ENCODE measurements at places on chromosomes 1 and 21.
A peak's percentile ranks its signal among the peaks of the same experiment; 100 is the strongest.

- peak overlapping the region; percentile 96 for H3K27ac ChIP-seq
- DNase-seq: no peak
- H3K4me1 ChIP-seq: peaks cover 57% of the 10 kb centered on the region
- H3K4me3 ChIP-seq: peak overlapping the region; percentile 97
Measured at GRCh38 chr1:145963265-145964019, 933 bp downstream of the ANKRD34A start.

- no peak overlapping the region for H3K4me3 ChIP-seq
- H3K4me1 ChIP-seq: no peaks in the 10 kb centered on the region
Measured at GRCh38 chr1:68453060-68453670, 3.4 kb upstream of the RPE65 start.

GRCh38 chr1:25766721-25767436, 33.1 kb upstream of the SELENON start:
- H3K4me3 ChIP-seq: no peak overlapping the region
- peaks cover 18% of the 10 kb centered on the region for H3K4me1 ChIP-seq
- peaks cover 13% of the 10 kb centered on the region for H3K27me3 ChIP-seq
- no peak for DNase-seq

- no peak overlapping the region for H3K4me3 ChIP-seq
- no peak overlapping the region for H3K27ac ChIP-seq
- H3K27me3 ChIP-seq: no peaks in the 10 kb centered on the region
- H3K4me1 ChIP-seq: no peaks in the 10 kb centered on the region
- no peak for DNase-seq
Measured at GRCh38 chr1:78280626-78281025, 210.1 kb upstream of the PTGFR start.

- DNase-seq: no peak
- no peak overlapping the region for H3K4me3 ChIP-seq
- no peaks in the 10 kb centered on the region for H3K36me3 ChIP-seq
Measured at GRCh38 chr1:57464756-57465155, 40.9 kb upstream of the DAB1 start.

DNA sequence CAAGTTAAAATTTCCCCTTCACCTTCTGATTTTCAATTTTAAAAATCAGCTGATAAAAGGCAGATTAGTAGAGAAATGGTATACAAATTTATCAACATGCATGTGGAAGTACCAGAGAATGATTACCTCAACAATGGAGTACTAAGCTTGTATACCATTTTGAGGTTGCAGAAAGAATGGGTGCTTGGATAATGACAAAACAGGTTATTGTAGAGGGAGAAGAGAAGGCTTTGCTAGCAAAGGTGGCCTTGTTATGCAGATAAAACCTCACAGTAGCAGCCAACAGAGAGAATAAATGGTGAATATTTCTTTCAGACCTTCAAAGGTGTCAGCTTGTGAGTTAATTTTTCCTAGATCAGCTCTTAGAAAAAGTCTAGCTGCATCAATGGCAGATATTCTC, 1174.9 kb upstream of the ADGRL4 start:
- no peak for DNase-seq
- no peaks in the 10 kb centered on the region for H3K36me3 ChIP-seq
- no peak overlapping the region for H3K27ac ChIP-seq
- no peak overlapping the region for H3K4me3 ChIP-seq
- H3K27me3 ChIP-seq: no peaks in the 10 kb centered on the region

DNA sequence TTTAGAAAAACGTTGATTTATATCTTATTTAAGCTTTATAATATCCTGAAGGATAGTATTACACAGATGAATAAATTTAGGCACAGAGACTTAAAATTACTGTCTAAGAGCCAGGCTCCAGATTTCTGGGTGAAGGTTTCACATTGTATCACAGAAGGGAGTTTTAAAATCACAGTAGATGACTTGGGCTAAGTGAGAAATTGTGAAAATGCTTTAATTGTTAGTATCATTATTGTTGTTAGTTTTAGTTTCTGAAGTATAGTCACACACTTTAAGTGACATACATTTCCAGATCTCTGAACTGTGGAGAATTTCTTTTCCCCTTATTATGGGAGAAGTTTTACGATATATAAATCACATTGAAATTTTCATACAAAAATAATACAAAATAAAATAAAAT, 83.5 kb downstream of the NDUFS5 start:
- H3K4me1 ChIP-seq: peaks cover 9% of the 10 kb centered on the region
- H3K36me3 ChIP-seq: peaks cover 6% of the 10 kb centered on the region
- DNase-seq: no peak
- H3K4me3 ChIP-seq: no peak overlapping the region

DNA sequence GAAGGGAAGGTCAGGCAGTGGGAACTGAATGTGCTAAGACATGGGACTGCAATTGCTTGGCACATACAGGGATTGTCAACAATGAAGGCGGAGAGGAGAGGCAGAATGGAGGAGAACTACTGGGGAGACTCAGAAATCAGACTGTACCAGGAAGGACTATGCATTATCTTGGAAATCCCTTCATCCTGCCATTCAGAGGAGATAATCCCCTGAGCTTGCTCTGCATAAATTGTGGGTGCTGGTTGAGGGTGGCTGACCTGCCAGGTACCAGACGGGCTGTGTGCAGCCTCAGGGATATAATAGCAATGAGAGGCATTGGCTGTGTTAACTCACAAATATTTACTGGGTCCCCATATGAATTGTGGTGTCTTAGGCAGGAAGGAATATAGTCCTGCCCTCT, 5.0 kb upstream of the TRABD2B start:
- H3K36me3 ChIP-seq: no peaks in the 10 kb centered on the region
- H3K4me1 ChIP-seq: peaks cover 4% of the 10 kb centered on the region
- no peak overlapping the region for H3K4me3 ChIP-seq
- DNase-seq: no peak

DNA sequence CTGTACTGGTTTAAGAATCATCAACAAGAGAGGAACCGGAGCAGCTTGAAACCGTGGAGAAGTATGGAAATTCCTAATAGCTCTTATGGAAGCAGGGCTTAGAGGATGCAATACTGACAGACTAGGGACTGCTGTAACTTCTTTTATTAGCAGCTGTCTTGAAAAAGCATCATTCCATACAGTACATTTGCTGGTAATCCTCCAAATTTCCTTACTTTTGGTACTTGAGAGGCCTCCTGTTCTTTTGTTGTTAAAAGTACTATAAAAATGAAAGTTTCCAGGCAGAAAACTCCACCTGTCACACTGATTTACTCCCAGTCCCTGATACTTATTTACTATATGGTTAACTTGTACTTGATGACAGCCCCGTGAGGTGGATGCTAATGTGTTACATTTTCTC, 7.7 kb downstream of the OMA1 start:
- H3K27me3 ChIP-seq: no peaks in the 10 kb centered on the region
- no peak overlapping the region for H3K27ac ChIP-seq
- H3K36me3 ChIP-seq: peaks cover 15% of the 10 kb centered on the region
- no peaks in the 10 kb centered on the region for H3K4me1 ChIP-seq

DNA sequence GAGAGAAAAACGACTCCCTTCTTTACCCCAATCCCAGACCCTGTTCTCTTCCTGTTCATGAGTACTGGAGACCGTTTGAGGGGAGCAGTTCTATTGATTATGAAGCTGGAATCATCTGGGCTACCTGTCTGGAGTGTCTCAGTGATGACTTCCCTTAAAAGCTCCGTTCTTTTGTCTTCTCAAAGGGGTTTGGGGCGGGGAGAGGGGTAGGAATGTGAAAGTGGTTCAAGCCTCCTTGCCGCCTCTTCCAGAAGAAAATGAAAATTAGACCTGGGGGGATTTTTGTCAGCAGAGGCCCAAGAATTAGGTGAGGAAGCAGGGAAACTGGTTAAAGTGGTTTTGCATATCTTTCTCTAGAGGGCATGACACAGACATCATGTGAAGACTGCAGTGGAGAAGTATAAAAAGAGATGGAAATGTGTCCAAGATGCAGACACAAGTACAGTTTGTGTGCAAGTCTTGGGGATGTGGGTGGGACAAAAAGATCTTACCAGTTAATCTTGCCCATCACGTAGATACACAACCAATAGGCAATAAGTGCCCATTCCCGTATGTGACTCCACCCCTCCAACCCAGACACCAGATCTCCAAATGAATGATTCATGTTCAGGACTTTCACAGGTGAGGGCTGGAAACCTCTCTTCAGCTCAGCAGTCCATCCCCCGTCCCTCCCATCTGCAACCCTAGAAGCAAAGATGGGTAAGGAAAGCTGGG, 470 bp upstream of the MTMR11 start:
- no peak overlapping the region for H3K27ac ChIP-seq
- peaks cover 22% of the 10 kb centered on the region for H3K27me3 ChIP-seq
- no peak for DNase-seq
- no peak overlapping the region for H3K4me3 ChIP-seq

GRCh38 chr1:47201179-47201578, 11.3 kb upstream of the PDZK1IP1 start:
- no peak overlapping the region for H3K27ac ChIP-seq
- no peaks in the 10 kb centered on the region for H3K36me3 ChIP-seq
- DNase-seq: no peak
- H3K4me1 ChIP-seq: peaks cover 6% of the 10 kb centered on the region
- H3K4me3 ChIP-seq: no peak overlapping the region

- no peaks in the 10 kb centered on the region for H3K36me3 ChIP-seq
- no peak overlapping the region for H3K4me3 ChIP-seq
Measured at GRCh38 chr1:96352733-96353132, 368.9 kb upstream of the PTBP2 start.

GRCh38 chr21:25490742-25491141, 116.5 kb downstream of the MRPL39 start:
- H3K4me3 ChIP-seq: no peak overlapping the region
- H3K27ac ChIP-seq: peak overlapping the region; percentile 70
- DNase-seq: no peak
- peaks cover 75% of the 10 kb centered on the region for H3K4me1 ChIP-seq

DNA sequence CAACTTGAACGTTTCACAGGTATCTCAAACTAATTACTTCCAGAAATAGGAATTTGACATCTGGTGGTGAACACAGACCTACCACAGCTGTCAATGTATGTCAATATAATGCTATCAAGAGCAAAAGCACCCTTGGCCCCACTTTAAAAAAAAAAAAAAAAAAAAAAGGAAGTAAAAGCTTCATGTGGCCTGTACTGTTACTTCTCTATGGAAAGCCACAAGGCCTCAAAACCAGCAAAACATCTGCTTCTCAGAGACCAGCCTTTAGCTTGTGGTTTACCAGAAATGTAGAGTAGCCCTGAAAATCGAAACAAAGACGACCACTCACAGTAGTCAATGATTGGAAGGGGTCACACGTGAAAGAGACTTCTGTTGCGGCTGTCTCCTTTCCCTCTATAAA, 109.6 kb downstream of the SLC45A1 start:
- H3K4me1 ChIP-seq: peaks cover 83% of the 10 kb centered on the region
- H3K27ac ChIP-seq: peak overlapping the region; percentile 90
- peak overlapping the region; percentile 77 for H3K4me3 ChIP-seq

DNA sequence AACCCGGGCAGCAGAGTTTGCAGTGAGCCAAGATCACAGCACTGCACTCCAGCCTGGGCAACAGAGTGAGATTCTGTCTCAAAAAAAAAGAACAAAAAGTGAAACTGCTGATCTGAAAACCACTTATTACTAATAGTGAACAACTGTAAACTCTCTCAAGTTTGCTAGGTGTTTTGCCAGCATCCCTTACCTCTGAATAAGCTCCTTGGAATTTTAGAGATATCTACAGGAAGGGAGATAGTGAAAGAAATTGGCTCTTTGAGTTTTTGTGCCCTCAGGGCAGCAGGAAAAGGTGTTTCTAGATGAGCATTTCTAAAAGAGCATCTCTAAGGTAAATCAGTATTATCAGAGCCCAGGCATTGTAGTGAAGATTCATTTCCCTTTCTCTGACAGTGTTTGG, 27.1 kb downstream of the PARK7 start:
- peaks cover 3% of the 10 kb centered on the region for H3K4me1 ChIP-seq

- H3K4me1 ChIP-seq: no peaks in the 10 kb centered on the region
- H3K4me3 ChIP-seq: no peak overlapping the region
- no peak for DNase-seq
Measured at GRCh38 chr1:71157151-71157550, 76.3 kb upstream of the ZRANB2 start.

DNA sequence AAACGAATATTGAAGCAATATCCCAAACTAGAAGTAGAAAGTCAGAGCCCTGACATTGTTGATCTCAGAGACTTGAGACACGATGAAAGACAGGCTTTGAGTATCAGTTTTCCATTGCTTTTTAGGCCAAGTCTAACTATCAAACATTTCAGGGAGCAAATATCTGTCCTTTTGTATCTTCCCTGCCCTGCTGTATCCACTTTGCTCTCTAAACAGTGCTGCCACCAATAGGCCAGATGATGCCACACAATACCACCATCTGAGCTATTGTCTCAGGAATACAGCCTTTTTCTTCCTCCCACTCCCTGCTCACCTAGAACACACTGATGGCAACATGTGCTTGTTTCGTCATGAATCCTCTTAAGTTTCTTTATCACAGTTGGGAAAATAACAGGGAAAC, 62.6 kb upstream of the SPAG17 start:
- no peaks in the 10 kb centered on the region for H3K36me3 ChIP-seq
- no peak overlapping the region for H3K27ac ChIP-seq
- H3K4me3 ChIP-seq: no peak overlapping the region
- DNase-seq: no peak
- H3K4me1 ChIP-seq: no peaks in the 10 kb centered on the region
- no peaks in the 10 kb centered on the region for H3K27me3 ChIP-seq

DNA sequence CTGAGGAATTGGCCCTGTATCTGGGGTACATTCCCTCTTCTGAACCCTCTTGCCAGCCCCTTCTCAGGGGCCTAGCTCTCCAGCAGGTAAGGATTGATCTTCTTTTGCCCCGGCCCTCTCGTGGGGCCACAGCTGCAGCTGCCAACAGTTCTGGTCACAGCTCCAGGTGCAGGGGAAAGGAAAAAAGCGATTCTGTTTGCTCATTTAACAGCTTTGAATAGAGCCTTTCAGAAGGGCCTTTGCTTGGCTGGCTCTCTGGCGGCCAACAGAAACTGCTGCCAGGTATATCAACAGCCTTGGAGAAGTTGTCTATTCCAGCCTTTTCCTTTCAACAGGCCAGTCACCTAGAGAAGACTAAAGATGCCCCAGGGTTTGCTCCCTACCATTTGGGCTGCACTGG, 16.1 kb upstream of the FMOD start:
- H3K27ac ChIP-seq: no peak overlapping the region
- DNase-seq: no peak
- peaks cover 8% of the 10 kb centered on the region for H3K4me1 ChIP-seq
- H3K4me3 ChIP-seq: no peak overlapping the region
- no peaks in the 10 kb centered on the region for H3K27me3 ChIP-seq
- no peaks in the 10 kb centered on the region for H3K36me3 ChIP-seq

All from activated B cell treated with CpG ODN at 0.5 μM for 24 hours (primary cell).